ENCODE measurements at places on chromosomes 12 and 14. TPM values are rescaled to one million over a fixed set of nuclear protein-coding genes. Genes with fewer than 3 reads are reported as not detected.
A peak's percentile ranks its signal among the peaks of the same experiment; 100 is the strongest.

Gene BBOF1
- 1.0 TPM for polyA plus RNA-seq

Gene RPS6KA5
- polyA plus RNA-seq = 1.1 TPM

Gene RILPL2
- 2.1 TPM for polyA plus RNA-seq

Gene PAPLN
- polyA plus RNA-seq = 0.68 TPM

Gene TPH2
- polyA plus RNA-seq = not detected

Gene TSPAN9
- 17.4 TPM for polyA plus RNA-seq

Gene BEST3
- not detected for polyA plus RNA-seq

Gene TMEM132D
- polyA plus RNA-seq = 0.08 TPM

Gene CLEC4C
- polyA plus RNA-seq = not detected

Gene HELB
- 0.18 TPM for polyA plus RNA-seq

DNA sequence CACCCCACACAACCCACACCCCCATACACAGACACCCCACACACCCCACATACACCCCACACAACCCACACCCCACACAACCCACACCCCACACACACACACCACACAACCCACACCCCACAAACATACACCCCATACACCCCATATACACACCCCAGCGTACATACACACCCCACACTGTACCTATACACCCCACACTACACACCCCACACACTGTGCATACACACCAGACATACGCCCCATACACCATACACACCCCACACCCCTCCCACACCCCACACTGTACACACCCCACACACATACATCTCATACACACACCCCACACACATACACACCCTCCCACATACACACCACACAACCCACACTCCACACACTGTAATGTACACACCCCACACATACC lies 80.2 kb downstream of the NOC4L start:
- H3K36me3 ChIP-seq = no peaks in the 10 kb centered on the region
- no peaks in the 10 kb centered on the region for H3K4me1 ChIP-seq
- H3K27ac ChIP-seq = no peak overlapping the region
- H3K27me3 ChIP-seq = no peaks in the 10 kb centered on the region
- no peak overlapping the region for H3K4me3 ChIP-seq

- H3K36me3 ChIP-seq = no peaks in the 10 kb centered on the region
- no peaks in the 10 kb centered on the region for H3K4me1 ChIP-seq
- H3K27ac ChIP-seq = no peak overlapping the region
- H3K27me3 ChIP-seq = no peaks in the 10 kb centered on the region
- no peak overlapping the region for H3K4me3 ChIP-seq
- no peak for DNase-seq
These were observed 29.4 kb downstream of the SLC24A4 start for GRCh38 chr14:92352158-92352985.

DNA sequence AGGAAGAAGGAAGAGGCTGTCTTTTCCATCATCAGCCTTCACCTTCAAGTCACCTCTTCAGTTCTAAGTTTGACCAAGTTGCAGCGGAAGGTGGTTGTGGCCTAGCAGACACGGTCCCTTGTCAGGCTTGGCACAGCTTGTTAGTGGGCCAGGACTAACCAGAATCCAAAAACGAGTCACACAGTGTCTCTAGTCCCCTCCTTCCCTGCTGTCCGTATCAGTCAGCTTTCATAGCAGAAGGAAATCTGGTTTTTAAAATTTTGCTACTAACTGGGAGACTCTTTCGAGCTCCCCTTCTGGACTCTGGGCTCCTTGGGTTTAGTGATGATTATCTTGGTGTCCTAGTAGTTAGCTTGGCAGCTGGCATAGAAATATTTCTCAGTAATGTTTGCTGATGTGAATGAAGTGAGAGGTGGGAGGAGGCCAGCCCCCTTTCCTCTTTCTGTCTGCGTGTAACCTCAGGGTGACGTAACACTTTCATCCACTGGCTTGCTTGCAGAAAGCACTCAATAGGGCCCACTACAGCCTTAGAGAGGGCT lies 3.8 kb downstream of the ETV6 start:
- H3K27me3 ChIP-seq = no peaks in the 10 kb centered on the region
- peak overlapping the region; percentile 58 for H3K27ac ChIP-seq
- H3K4me3 ChIP-seq = no peak overlapping the region
- DNase-seq = no peak
- peaks cover 3% of the 10 kb centered on the region for H3K4me1 ChIP-seq
- H3K36me3 ChIP-seq = no peaks in the 10 kb centered on the region

DNA sequence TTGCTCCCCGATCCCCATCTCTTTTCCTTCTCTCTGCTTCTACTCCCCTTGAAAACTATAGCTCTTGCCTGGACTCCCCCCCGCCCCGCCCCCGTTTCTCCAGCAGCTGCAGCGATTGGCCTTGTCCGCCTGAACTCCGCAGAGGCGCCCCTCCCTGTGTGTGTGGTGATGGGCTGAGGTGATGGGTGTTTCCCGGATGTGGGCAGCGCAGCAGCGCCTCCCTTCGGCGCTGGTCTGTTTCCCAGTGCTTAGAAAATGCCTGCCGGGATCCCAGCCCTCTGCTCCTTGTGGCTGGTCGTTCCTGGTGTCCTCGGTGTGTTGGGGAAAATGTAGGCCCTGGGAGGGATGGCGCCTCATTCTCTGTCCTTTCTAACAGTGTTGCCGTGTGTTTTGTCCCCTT lies 43.3 kb downstream of the GALNT8 start:
- H3K4me1 ChIP-seq = no peaks in the 10 kb centered on the region
- no peak overlapping the region for H3K4me3 ChIP-seq
- no peaks in the 10 kb centered on the region for H3K36me3 ChIP-seq
- no peak for DNase-seq

GRCh38 chr12:59911516-59911915 lies 315.7 kb downstream of the SLC16A7 start:
- no peak overlapping the region for H3K27ac ChIP-seq
- H3K36me3 ChIP-seq = no peaks in the 10 kb centered on the region
- no peaks in the 10 kb centered on the region for H3K27me3 ChIP-seq
- H3K4me3 ChIP-seq = no peak overlapping the region

- H3K27ac ChIP-seq = no peak overlapping the region
- H3K36me3 ChIP-seq = no peaks in the 10 kb centered on the region
- H3K4me3 ChIP-seq = no peak overlapping the region
- no peaks in the 10 kb centered on the region for H3K27me3 ChIP-seq
- H3K4me1 ChIP-seq = no peaks in the 10 kb centered on the region
- no peak for DNase-seq
These were observed 52.2 kb upstream of the BICDL1 start for GRCh38 chr12:119936705-119937311.

- H3K4me3 ChIP-seq = no peak overlapping the region
- DNase-seq = no peak
- H3K4me1 ChIP-seq = no peaks in the 10 kb centered on the region
- no peaks in the 10 kb centered on the region for H3K36me3 ChIP-seq
- H3K27ac ChIP-seq = no peak overlapping the region
- H3K27me3 ChIP-seq = no peaks in the 10 kb centered on the region
These were observed 56.4 kb downstream of the TESC start for GRCh38 chr12:117042862-117043261.

- H3K27ac ChIP-seq = no peak overlapping the region
- no peak for DNase-seq
- no peak overlapping the region for H3K4me3 ChIP-seq
- H3K27me3 ChIP-seq = no peaks in the 10 kb centered on the region
- no peaks in the 10 kb centered on the region for H3K36me3 ChIP-seq
These were observed 25.3 kb upstream of the TMEM106C start for GRCh38 chr12:47938093-47938492.

- H3K27me3 ChIP-seq = no peaks in the 10 kb centered on the region
- no peak overlapping the region for H3K4me3 ChIP-seq
- no peak for DNase-seq
- peaks cover 46% of the 10 kb centered on the region for H3K4me1 ChIP-seq
These were observed 3.4 kb downstream of the NACA start for GRCh38 chr12:56721721-56722120.

DNA sequence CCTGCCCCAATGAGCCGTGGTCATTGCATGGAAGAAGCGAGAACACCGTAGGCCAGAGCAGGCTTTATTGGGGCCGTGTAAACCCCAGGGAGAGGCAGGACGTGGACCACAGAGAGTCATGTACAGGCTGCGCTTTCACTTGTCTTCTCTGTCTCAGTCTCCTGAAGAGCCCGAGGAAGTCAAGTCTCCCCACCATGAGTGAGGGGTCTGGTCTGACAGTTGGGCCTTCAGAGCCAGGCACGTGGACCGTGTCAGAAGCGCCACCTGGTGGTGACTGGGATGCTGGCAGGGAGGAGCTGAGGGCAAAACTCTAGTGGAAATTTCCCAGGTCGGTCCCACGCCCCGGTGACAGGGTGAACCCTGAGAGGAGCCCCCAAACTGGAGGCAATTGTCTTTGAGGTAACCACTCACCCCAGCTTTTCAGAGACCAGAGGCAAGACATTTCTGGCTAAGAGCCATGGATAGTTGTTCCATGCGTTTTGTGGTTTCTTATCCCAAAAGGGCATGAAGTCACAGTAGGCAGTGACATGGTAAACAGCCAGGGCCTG lies 17.4 kb downstream of the RPS6KL1 start:
- peaks cover 4% of the 10 kb centered on the region for H3K36me3 ChIP-seq
- no peaks in the 10 kb centered on the region for H3K4me1 ChIP-seq
- DNase-seq = peak; percentile 89
- H3K27ac ChIP-seq = no peak overlapping the region
- H3K27me3 ChIP-seq = no peaks in the 10 kb centered on the region

- no peak overlapping the region for H3K27ac ChIP-seq
- H3K4me3 ChIP-seq = no peak overlapping the region
- no peaks in the 10 kb centered on the region for H3K27me3 ChIP-seq
- no peak for DNase-seq
- H3K36me3 ChIP-seq = no peaks in the 10 kb centered on the region
These were observed 1.3 kb downstream of the RNASE6 start for GRCh38 chr14:20782280-20782890.

GRCh38 chr12:51678086-51678724 lies 87.2 kb downstream of the SCN8A start:
- H3K27ac ChIP-seq = no peak overlapping the region
- H3K4me3 ChIP-seq = no peak overlapping the region
- H3K27me3 ChIP-seq = no peaks in the 10 kb centered on the region
- DNase-seq = peak; percentile 41
- no peaks in the 10 kb centered on the region for H3K4me1 ChIP-seq

DNA sequence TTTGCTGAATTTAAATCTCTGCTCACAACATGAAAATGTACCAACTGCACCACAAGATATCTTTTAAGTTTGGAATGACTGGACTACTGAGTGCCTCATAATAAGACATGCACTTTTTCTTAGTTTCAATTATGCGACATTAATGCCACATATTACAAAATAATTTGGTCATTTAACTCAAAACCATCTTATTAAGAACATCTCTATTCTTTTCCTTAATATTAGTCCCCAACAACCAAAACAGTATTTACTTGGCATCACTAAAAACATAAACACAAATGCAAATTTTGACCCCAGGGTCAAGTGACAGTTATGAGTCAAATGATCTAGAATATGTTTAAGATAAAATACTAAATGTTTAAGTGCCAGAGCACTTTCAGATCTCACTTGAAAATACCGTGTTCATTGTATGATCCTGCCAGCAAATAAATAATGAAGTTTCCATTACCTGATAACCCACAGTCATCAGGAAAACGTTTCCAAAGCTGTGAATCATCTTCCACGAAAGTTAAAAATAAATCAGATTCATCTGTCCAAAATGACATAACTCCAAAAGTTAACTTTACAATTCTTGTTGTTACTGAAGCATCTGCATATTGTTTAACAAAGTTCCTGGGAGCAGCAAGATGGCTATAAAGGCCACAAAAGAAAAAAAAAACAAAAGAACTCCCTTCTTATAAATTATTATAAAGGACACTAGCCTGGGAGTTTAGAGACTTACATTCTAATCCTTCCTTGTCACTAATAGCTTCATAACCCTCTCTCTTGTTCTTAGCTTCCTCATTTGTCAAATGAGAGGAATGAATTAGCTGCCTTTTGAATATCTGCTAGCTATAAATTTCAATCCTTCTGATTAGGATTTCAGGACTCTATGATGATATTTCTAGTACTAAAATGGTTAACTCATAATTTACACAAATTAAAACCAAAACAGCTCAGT lies 30.5 kb upstream of the AP4S1 start:
- H3K27ac ChIP-seq = peak overlapping the region; percentile 64
- no peak overlapping the region for H3K4me3 ChIP-seq
- DNase-seq = no peak
- no peaks in the 10 kb centered on the region for H3K4me1 ChIP-seq
- H3K27me3 ChIP-seq = no peaks in the 10 kb centered on the region
- no peaks in the 10 kb centered on the region for H3K36me3 ChIP-seq

Measured in liver (tissue), 10 donors.